ENCODE measurements at places on chromosomes 7 and 10.

- no peak for DNase-seq
These were observed 39.5 kb downstream of the EBF3 start for GRCh38 chr10:129924375-129925085.

DNA sequence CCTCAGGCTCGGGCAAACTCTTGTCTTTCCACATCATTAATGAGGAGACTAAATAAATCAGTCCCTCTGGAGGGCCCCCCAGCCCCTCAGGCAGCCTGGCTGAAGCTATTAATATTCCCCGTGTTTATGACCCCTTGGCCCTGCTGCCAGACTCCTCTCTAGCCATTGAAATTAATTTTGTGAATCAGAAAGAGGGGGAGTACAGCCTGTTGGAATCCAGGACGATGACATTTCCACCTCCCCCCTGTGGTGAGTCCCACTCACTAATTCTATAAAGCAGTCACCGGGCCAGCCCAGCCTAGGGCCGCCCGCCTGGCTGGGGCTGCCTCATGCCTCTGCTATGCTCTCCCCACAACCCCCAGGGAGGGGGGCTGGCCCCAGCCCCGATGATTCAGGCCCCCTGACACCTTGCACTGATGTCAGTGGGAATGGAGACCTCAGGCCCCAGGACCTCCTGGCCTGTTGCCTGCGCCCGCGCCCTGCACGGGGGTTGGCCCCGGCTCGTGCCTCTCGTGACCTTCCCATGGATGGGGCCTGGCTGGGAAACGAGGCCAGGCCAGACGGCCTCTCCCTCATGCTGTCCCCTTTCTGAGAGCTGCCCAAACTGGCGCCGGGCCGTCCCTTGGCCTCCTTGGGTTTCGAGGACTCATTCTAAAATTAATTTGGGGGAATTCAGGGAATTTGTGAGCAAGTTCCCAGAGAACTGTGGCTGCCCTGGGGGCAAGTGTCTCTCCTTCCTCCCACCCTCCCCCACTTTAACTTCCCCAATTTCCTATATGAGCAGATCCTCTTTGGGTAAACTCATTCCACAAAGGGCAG is 34.0 kb downstream of the TMEM270 start:
- DNase-seq, result no peak

- no peak for DNase-seq
These were observed 116.6 kb upstream of the PALS2 start for GRCh38 chr7:24456526-24457218.

DNA sequence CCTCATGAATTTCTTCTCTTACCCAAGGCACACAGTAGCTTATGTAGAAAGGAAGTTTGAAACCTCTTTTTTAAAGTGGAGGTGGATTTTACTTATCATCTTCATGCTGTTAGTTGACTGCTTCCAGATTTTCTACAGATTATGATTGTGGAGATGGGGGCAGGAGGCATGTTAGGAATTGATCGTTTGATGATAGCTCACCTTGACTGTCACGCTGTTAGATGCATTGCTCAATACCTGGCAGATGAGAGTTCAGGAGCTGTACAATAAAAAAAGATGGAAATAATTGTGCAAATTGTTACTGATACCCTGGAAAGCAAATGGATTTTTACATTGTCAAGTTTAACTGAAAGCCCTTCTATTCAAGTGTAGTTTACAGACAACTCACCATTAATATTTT is 340.3 kb downstream of the PLXDC2 start:
- DNase-seq, result no peak

DNA sequence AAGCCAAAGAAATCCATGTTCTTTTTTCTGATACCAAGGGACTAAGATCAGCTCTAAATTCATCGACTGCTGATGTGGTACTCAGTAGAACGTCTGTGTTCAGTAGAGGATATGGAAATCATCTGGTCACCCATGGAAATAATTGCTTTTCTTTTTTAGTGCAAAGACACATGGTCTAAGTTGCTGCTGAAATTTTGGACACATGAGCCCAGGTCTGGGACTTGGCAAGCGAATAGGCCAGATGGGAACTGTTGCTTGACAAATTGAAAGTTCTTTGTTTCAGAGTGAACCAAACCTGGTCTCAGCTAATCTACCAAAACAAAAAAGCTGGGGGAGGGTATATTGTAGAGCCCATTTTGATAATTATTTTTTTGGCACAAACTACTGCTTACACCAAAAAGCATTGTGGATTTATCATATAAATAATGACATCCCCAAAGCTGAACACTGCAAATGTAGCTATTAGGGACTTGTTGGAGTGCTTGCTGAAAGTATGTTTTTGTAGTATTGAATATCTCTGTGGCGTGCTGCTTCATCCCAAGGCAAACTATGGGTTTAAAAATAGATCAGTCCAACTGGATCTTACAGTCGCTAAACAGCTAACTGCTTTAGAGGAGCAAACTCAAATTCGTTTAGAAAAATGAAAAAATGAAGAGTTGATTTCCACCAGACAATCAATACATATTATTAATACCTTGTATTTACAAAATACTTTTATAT is 144.7 kb downstream of the TRIL start:
- no peak for DNase-seq

- DNase-seq, result no peak
These were observed 40.6 kb downstream of the MGAM2 start for GRCh38 chr7:142152076-142152475.
